Stimulated activated CD8-positive, alpha-beta memory T cell treated with anti-CD3 and anti-CD28 coated beads, Interleukin-15, amount 100 ng/mL, for 24 hours (primary cell): ENCODE measurements at places on chromosomes 7 and 10.

GRCh38 chr10:118594392-118595063 is 920 bp downstream of the PRLHR start:
- DNase-seq, result no peak

DNA sequence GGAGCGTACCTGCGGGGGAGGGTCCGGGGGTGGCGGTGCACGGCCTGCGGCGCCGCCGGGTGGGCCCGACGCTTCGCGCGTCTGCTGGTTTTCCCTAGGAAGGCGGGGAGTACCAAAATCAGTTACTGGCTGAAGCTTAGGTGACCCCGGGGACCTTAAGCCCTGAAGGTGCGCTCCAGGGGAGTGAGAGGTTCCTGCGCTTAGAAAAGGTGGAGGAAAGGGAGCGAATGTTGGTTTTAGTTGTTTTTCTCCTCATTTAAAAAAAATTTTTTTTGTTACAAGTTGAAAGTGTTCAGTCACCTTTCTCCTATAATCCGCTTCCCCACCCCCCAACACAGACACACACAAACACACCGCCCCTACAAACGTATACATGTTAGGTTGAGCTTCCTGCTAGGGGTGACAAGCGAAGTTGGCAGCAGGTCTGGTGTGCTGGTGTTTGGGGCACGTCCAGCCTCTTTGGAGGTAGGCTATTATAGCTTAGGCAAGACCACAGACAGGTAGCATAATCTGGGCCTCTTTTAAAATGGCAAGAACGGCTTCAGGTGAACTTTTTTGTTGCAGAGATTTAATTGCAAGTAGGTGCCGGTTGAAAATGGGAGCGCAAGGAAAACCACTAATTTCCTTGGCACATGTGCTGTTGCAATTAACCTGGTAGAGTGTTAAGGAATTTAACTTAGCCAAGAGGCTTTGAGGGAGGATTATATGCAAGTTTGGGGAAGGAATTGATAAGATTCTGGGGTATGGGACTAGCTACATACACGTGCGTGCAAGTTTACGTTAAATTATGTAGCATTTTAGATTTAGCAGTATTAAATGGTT is 945 bp downstream of the ADD3 start:
- DNase-seq, result peak; percentile 25

- DNase-seq, result no peak
These were observed 80.0 kb downstream of the COBL start for GRCh38 chr7:51236470-51237132.

DNA sequence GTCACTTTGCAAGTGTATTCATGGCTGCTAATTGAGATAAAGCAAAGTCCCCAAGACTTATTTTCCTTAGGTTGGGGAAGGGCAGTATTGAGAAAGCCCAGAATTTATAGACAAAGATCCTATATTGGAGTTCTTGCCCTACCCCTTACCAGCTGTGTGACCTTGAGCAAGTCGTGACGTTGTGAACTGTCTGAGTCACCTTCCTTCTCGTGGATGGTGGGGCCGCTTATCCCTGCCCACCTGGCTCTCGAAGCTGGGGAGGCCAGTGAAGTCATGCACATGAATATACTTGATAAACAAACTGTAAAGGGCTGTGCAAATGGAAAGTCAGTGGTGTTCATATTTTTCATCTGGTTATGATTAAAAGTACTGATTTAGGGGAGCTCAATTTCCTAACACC is 127.4 kb downstream of the TACC2 start:
- no peak for DNase-seq

- no peak for DNase-seq
These were observed 50.5 kb downstream of the TMEM209 start for GRCh38 chr7:130154501-130155317.

GRCh38 chr10:50523357-50523756 is 100.4 kb downstream of the SGMS1 start:
- DNase-seq, result no peak

DNA sequence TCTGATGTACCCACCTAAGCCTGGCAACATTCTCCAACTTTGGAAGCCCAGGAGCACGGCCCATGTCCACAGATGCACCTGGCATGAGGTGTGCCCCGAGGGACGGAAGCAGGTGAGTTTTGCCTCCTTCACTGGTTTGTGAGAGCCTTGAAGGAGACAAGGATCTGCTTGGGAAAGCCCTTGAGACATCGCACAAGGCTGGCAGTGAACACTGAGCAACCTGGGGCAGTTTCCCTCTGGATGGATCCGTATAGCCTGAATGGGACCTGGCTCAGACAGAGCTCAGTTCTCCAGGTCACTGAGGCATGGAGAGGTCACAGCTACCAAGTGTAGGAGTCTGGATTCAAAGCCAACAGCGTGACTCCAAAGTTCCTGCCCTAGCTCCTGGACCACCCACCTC is 8.8 kb upstream of the NUPR2 start:
- DNase-seq, result no peak

DNA sequence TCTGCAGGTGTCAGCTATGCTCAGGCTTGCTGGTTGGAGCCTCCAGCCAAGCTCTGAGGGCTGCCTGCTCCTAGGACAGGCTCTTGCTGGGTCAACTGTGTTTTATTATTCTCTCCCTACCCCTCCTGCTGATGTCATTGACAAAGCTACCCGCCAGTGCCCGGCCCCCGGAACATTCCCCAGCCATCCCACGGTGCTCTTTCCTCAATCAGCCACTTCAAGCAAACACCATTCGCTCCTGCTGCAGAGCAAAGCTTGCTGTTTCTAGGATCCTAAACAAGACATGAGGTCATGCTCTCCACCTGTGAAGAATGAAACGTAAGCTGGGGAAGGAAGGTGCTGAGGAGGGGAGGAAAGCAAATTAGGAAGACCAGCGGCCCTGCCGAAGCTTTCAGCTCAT is 2.1 kb upstream of the C10orf71 start:
- no peak for DNase-seq

DNA sequence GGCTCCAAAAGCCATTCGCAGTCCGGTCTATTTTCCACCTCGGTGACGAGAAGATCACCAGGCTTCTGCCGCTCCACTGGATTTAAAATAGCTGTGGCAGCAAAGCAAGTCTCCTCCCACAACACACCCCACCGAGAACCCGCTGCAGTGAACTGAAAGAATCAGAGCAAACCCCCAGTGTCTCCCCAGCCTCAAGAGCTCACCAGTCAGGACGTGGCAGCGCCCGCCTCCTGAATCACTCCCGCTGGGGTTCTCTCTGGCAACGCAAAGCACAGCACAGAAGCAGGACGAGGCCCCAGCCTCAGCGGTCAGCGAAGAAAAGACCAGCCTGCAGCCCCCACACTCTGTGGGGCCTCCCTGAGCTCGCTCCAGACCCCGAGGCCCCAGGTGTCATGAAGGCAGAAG is 126.1 kb upstream of the PPP2R2D start:
- no peak for DNase-seq

GRCh38 chr10:56123247-56123646 is 237.8 kb downstream of the ZWINT start:
- no peak for DNase-seq

- DNase-seq, result no peak
These were observed 338.7 kb downstream of the SORCS1 start for GRCh38 chr10:106825576-106826364.

DNA sequence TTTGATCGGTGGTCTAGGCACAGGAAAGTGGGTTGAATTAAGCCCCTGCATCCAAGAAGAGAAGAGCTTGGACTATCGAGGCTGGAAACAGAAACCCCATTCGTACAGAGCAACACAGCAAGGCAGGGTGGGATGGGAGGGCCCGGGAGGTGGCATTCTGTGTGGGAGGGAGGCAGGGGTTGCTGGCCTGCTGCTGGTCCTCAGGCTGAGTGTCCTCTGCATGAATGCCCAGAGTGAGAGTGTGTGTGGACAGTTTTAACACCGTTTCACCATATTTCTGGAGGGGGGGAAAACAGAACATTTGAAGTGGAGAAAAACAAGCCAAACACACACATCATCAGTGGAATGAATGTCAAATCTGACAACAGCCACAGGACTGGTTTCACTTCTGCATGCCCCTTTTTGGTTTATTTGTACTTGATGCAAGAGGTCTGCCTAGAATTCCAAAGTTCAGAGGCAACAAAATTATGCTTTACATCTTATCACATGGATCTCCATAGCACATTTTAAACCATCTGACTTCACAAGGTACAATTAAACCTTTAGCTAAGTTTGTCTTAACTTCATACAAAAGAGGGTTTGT is 11.1 kb upstream of the ENO4 start:
- no peak for DNase-seq

- DNase-seq, result no peak
These were observed 234.3 kb upstream of the MBL2 start for GRCh38 chr10:53006663-53007526.

DNA sequence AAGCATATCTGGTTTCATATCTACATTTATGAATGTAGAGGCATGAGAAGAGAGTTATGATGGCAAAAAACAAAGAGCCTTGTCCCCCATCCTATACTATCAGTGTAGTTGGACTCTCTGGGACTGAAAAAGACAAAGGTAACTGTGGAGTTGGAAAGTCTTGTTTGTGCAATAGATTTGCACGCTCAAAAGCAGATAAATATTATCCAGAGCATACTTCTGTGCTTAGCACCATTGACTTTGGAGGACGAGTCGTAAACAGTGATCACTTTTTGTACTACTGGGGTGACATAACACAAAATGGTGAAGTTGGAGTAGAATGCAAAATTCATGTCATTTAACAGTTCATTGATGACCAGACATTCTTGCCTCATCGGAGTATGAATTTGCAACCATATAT is 85.2 kb upstream of the EGFR start:
- DNase-seq, result no peak

- DNase-seq, result no peak
These were observed 1.8 kb upstream of the TTYH3 start for GRCh38 chr7:2629746-2630681.

DNA sequence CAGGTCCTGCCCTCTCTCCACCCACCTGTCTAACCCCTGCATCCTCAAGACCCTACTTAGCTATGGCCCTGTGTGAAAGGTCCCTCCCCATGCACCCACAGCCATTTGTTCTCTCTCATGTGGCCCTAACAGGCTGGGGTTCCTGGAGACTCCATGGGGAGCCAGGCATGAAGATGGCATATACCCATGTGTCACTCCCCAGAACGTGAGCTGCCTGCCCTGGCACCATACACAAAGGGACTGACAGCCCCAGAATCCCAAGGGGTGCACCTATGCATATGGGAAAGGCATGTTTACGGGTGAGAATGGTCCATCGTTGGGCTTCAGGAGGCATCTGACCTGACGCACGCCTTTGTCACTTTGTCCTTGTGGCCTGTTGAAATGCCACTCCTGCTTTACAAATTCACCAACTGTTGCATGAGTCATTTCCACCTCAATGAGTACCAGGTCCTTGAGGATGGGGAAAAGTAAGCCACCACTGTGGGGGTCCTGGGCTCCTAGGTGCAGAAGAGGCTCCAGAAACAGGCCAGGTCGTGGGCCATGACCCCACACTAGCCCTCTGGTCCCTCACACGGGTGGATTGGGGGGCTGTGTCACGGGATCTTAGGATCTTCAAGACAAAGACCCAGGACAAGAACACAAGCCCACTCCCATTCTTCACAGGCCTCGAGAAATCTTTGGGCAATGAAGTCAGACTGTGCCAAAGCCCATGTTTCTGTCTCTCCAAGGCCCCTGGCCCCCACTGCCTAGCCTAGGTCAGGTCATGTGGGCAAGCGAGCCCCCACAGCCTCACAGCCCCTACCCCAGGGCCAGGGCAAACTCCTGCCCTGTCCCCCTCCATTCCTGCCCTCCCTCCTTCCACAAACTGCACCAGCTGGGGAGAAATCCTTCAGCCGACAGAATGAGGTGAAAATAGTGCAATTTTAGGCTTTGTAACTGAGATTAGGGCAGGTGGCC is 8.6 kb downstream of the GPRIN2 start:
- DNase-seq, result no peak

- DNase-seq, result no peak
These were observed 14.8 kb downstream of the OGDHL start for GRCh38 chr10:49747303-49747646.

DNA sequence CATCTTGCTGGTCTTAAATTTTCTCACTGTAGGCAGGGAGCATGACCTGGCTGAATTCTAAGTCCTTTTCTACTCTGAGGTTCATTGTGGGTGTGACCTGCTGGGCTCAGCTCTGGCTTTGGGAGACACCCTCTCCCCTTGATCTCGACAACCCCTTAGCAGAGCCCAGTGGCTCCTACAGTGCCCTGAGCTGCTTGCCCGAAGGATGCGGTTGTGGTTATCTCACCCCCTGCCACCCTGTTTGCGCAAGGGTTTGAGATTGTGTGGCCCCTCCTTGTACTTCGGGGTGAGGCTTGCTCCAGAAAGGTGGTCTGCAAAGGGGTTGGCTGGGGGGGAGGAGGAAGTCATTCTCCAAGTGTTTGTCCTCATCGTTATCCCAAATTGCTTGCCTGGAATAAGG is 55.3 kb downstream of the TCF7L2 start:
- DNase-seq, result no peak

DNA sequence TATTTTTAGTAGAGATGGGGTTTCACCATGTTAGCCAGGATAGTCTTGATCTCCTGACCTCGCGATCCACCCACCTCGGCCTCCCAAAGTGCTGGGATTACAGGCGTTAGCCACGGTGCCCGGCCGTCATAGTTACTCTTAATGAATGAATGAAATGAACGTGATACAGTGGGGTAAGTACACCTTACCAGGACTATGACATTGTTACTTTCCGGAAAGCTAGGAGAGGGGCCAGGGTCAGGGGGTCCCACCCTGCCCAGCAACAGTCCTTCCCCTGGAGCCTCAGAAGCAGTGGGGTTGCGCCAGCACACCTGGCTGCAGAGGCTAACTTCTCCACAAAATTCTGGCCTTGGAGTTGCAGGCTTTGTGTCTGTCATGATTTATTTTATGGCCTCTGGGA is 21.4 kb downstream of the VSTM4 start:
- no peak for DNase-seq

- no peak for DNase-seq
These were observed 922 bp downstream of the PPA1 start for GRCh38 chr10:70232155-70232858.

DNA sequence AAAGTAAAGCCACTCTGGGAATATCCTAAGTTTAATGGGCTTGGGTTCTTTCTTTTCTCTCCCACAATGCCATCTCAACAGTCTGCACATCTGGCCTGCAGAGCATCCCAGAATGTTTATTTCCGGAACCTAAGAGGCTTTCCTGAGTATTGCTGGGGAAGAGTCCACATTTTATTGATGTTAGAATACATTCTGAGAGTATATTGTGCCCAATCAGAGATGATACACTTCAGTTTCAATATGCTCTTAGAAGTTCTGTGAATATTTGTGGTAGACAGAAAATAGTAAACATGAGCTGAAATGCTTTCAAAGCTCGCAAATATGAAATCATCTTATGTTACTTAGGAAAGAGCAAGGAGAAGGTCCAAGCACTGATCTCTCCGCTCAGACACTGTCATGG is 200.6 kb downstream of the TWIST1 start:
- no peak for DNase-seq

DNA sequence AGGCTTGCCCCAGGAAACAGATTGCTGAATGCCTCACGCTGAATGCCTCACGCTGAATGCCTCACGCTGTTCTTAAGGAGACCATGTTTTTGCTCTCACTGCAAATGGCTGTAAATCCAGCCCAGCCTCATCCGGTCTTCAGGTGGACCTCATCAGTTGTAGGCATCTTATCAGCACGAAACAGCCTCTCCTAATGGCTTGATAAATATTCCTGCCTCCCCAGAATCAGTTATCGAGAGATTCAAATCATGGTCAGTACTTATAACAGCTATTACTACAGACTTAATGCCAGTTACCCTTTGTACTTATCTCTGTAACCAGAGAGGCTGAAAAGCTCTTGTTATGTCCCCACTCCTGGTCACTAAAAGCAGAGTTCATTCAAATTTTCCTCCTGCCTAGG is 290.6 kb downstream of the FZD1 start:
- DNase-seq, result no peak
